Iris pigment epithelial cell (primary cell): ENCODE measurements at places on chromosomes 1 and 21.
A peak's percentile ranks its signal among the peaks of the same experiment; 100 is the strongest.

GRCh38 chr1:224774378-224774777, 155.1 kb upstream of the DNAH14 start:
- DNase-seq: no peak

GRCh38 chr21:38219049-38219628, 37.7 kb upstream of the KCNJ15 start:
- peak; percentile 77 for DNase-seq

GRCh38 chr21:42989816-42990650, 15.7 kb downstream of the PKNOX1 start:
- no peak for DNase-seq

- no peak for DNase-seq
Observed at GRCh38 chr1:239682960-239683359, 296.6 kb downstream of the CHRM3 start.

DNA sequence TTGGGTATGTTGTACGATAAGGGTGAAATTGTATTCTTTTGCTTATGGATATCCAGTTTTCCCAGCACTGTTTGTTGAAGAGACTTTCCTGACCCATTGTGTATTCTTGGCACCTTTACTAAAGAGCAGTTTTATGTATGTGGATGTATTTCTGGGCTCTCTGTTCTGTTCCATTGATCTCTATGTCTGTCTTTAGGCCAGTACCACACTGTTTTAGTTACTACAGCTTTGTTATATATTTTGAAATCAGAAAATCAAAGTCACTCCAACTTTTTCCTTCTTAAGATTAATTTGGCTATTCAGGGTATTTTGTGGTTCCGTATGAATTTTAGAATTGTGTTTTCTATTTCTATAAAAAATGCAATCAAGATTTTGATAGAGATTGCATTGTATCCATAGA, 62.8 kb upstream of the C1orf146 start:
- DNase-seq: no peak

DNA sequence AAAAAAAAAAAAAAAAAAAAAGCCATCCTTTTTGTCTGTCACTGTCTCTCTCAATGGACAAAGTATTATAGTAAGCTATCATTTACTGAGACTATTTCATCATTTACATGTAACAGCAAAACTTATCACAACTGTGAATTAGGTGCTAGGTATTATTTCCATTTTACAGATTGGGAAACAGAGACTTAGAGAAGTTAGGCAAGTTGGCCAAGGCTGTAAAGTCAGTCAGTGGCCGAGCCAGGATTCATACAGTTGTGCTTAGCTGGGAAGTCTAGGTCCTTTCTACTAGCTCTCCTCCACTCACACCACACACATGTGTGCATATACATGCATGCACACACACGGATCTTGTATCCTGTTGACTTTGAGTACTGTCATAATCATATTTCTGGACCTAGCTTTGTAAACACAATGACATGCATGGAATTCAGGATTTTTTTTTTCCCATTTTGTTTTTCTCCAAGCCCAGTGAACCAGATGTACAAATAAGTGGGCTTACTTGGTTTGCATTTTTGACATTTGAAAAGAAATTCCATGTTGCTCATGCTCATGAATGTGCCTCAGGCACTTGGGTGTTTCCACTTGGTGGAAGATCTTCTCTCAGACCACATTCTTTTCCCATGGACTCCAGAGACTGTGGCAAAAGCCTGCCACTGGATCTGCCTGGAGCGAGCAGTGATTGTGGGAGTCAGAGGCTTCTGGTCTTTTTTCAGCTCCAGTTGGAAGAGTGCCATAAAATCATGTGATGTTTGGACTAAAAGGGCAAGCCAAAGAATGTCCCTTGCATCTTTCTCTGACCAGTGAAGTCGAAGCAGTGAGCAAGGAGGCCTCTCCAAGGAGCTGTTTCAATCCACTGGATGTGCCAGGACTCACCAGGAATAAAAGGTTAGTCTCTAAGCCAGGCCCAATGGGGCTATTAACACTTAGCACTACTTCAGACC, 61.7 kb upstream of the DNAJC6 start:
- peak; percentile 71 for DNase-seq

- no peak for DNase-seq
Observed at GRCh38 chr1:86508583-86508969, 38.3 kb upstream of the CLCA4 start.

- peak; percentile 26 for DNase-seq
Observed at GRCh38 chr1:15802234-15802965, 5.0 kb downstream of the UQCRHL start.

DNA sequence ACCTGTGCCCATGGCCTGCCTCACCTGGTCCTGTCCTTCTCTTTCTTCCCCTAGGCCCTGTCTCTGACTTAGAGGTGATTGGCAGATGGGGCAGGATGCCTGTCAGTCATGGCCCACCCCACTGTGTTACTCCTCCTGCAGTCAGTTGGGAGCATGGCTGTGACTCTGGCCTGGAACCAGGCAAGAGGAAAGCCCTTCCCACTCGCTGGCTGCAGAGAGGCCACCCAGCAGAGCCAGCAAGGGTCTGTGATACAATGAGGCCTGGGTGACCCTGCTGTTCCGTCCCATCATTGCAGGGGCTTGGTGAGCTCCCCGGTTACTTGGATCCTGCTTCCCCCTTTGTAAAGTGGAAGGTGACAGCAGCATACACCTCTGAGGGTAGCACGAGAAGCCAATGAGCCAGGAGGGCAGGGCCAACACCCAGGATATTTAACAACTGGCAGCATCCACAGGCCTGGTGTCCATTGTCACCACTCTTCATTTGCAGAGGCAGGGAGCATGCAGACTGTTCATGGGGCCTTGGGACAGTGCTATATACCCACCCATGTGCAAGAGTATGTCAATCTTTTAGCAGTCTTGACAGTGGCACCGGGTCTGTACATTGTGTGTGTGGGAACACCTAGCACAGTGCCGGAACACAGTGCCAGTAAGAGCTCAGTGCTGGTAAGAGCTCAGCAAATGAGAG, 191.0 kb upstream of the C1orf174 start:
- DNase-seq: no peak

DNA sequence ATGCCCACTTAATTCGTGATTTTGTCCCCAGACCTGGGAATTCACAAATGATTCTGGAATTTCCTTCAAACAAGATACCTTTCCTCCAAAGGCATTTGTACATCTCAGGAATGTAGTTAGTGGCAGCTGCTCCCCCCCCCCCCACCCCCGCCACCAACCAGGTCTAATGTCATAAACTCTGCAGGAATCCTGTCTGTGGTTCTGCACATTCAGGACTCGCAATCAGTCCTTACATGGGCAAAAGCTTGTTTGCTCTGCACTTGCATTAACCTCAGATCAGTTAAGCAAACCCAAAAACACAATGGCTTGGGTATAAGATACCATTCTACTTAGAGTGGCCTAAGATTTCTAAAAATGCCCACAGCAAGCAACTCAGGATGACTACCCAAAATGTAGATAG, 143.8 kb downstream of the TGFB2 start:
- peak; percentile 86 for DNase-seq

DNA sequence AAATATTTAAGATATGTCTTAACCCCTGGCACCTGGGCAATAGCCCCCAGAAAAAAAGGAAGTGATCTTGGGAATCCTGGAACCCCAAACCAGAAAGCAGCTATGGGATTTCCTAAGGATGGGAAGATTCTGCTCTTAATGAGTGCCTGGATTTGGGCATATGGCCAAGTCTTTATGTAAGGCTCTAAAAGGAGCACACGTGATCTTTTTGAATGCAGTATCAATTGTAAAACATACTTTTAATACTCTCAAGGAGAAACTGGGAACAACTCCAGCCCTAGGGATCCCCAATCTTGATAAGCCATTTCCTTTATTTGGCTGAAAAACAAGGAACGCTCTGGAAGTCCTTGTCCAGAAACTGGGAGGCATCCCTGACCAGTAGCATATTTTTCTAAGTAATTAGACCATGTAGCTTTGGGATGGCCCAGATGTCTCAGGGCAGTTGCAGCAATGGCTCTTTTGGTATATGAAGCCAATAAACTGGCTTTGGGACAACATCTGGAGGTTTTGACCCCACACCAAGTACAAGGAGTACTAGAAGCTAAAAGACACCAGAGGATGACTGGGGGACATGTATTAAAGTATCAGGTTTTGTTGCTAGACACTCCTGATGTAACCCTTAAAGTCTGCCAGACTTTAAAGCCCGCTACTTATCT, 80.9 kb upstream of the KIAA0040 start:
- no peak for DNase-seq

GRCh38 chr21:14487490-14488432, 58.4 kb downstream of the SAMSN1 start:
- DNase-seq: no peak

GRCh38 chr1:20210736-20211460, 24.6 kb upstream of the PLA2G2C start:
- no peak for DNase-seq

DNA sequence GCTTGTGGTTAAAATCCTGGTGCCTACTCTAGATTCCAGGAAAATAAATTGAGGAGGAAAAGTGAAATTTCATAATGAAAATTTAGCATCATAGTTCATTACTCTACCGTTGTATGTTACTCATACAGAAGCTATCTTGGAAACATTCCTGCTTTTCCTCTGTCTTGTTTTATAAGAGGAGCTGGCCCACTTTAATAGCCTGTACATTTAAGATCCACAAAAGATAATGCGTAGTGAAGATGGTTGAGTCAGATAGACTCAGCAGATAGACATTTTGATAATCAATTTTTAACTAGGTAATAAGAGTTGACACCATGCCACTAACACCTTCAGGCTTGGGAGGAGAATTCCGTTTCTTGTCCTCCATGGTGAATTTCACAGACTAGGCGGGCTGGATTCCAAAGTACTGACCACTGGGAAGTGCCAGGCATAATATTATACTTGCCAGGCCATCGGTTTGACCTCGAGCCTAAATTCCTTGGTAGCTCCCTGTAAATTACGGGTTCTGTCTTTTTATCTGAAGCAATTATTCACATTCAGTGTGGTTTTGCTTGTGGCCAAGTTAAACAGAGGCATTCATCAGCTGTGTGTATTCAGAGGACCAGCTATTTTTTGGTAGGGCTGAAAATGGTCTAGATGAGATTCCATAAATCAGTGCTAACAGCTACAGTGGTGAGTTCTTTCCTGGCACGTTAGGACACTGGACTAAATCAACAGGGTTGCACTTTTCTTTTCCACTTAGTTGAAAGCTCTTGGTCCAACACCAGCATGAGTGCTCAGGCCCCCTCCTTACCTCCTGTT, 111.9 kb upstream of the KAZN start:
- peak; percentile 60 for DNase-seq

GRCh38 chr1:234917495-234918180, 211.0 kb downstream of the TOMM20 start:
- DNase-seq: no peak

DNA sequence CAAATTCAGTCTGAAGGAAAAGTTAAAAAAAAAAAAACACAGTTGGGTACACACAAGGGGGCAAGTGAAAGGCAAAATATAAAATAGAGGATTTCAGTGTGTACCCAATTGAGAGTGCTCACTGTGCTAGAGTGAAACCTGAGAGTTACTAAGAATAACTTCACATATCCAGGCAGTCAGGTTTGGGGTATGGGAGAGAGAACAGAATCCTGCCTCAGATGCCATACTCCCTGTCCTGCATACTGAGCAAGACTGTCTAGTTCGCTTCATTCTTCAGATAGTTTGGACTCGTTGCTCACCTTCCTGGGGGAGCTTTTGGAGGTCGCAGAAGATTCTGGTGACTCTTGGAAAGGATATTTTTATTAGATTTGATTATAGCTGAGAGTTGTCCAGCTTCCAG, 20.4 kb downstream of the CEP85 start:
- DNase-seq: no peak

DNA sequence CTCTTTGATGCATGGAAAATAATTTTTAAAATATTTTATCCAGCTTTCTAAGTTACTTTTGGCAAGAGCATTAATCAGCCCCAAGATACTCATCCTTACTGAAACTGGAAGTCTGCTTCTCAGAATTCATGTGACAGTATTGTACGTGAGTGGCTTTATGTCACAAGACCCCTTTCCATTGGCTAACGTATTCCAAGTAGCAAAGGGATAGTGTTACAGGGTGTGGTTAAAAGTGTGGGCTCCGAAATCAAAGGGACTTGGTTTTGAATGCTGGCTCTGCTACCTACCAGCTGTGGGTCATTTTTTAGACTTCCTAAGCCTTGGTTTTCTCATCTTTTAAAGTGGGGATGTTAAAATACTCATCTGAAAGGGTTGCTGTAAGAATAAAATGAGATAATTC, 91.7 kb downstream of the RHOU start:
- no peak for DNase-seq

DNA sequence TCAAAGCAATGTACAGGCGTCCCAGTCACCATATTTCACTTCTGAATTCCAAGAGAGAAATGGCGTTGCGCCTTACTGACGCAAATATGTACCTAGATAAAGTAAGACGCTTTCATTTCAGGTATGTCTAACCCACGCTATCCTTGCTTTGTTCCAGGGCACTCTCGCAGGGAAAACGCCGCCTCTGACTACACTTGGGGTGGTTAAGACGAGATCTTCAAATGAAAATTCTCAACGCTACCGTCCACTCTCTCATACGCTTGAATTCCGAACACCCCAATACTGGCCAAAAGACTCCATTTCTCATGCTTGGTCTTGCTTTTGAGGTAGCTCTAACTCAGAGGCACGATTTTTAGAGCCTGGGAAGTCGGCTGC, 736 bp upstream of the ZMPSTE24 start:
- DNase-seq: no peak

- peak; percentile 39 for DNase-seq
Observed at GRCh38 chr1:246020211-246020954, 486.7 kb downstream of the SMYD3 start.

DNA sequence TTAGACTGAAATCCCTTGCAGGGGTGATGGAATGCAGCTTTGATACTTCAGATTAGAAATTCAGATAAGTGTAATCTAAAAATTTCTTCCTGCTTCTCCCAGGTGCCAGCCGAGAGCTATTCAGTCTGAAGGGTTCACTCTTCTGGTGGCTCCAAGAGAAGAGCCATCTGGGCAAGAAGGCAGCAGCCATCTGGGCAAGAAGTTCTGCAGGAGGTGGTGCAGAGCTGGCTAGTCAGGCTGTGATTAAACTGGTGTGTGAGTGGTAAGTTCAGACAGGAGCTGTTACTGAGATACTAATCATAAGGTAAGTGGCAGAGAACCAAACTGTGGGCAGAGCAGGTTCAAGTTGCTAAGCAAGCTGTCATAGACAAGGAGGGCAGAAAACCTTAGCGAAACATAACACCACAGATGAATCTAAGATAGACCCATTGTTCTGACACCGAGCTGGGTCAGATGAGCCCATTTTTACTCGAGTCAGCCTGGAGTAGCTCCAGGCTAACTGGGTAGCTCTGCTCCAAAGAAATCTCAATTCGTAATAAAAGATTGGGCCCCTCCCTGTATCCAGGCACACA, 14.4 kb upstream of the TP53BP2 start:
- DNase-seq: no peak

DNA sequence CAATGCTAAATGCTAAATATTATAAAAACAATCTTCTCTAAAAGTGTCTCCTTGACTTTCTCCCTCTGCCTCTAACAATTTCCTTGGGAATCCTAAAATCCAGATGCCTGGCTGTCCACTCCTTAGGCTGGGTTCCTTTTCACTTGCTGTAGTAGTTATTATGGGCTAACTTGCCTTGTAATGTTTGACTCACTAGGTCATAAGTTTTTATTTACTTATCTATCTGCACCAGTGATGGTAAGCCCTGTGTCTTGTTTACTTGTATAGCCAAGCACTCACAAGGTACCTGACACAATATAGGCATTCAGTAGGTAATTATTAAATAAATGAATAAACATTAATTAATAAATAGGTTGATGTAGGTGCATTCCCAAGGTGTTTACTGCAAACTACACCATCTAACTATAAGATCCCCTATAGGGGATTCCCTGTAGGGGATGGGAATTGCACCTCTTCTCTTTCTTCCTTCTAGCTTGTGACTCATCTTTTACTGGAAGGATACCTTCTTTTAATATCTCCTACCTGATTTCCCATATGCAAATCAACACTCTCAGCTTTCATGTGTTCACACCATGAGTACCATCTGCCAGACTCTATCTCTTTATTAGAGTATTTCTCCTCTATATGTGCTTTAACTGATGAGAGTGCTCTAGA, 14.7 kb upstream of the CHIA start:
- no peak for DNase-seq
